ENCODE measurements at places on chromosomes 4 and X. TPM values are rescaled to one million over a fixed set of nuclear protein-coding genes. Genes with fewer than 3 reads are reported as not detected.

The CTAG2 gene
- not detected for total RNA-seq

The FGB gene
- not detected for total RNA-seq

The LUZP4 gene
- total RNA-seq = not detected

The GUCY1A1 gene
- total RNA-seq = 0.67 TPM

The MAOB gene
- total RNA-seq = not detected

The POU4F2 gene
- total RNA-seq = not detected

Measured in mammary microvascular endothelial cell (primary cell).